ENCODE measurements at places on chromosomes 13 and 19.

GRCh38 chr19:18456279-18456678 is 18.3 kb upstream of the ISYNA1 start:
- DNase-seq: no peak

GRCh38 chr13:111319521-111319920 is 921 bp upstream of the TEX29 start:
- no peak for DNase-seq

- DNase-seq: no peak
Observed at GRCh38 chr19:3034406-3034655, 5.3 kb upstream of the TLE2 start.

DNA sequence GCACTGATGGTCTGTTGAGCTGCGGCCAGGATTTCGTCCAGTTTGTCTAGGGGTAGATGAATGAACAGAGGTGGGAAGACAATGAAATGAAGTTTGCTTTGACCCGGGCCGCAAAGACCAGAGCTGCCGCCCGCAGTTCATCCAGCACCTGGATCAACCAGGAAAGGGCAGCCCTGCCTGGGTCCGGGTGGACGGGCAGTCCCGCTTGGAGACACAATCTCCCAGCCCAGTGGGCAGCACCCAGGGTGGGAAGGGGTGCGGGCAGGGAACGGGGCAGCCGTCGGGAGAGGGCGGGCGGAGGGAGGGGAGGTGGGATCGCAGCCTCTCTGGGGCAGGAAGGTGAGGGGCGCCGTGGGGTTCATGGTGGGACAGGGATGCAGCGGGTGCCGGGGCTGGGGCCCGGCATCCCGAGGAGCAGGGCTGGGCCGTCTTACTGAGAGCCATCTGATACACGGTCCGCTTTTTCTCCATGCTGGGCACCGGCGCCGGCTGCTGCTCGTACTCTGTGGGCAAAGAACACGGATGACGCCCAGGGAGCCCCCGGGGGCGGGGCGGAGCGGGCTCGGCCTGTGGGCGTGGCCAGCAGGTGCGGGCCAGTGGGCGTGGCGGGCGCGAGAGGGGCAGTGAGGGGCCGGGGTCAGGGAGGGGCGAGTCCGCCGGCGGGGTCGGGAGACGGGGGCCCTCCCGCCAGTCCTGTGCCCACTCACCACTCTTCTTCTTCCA is 33.1 kb downstream of the SHANK1 start:
- no peak for DNase-seq

- DNase-seq: no peak
Observed at GRCh38 chr13:100443998-100444328, 144.6 kb downstream of the GGACT start.

DNA sequence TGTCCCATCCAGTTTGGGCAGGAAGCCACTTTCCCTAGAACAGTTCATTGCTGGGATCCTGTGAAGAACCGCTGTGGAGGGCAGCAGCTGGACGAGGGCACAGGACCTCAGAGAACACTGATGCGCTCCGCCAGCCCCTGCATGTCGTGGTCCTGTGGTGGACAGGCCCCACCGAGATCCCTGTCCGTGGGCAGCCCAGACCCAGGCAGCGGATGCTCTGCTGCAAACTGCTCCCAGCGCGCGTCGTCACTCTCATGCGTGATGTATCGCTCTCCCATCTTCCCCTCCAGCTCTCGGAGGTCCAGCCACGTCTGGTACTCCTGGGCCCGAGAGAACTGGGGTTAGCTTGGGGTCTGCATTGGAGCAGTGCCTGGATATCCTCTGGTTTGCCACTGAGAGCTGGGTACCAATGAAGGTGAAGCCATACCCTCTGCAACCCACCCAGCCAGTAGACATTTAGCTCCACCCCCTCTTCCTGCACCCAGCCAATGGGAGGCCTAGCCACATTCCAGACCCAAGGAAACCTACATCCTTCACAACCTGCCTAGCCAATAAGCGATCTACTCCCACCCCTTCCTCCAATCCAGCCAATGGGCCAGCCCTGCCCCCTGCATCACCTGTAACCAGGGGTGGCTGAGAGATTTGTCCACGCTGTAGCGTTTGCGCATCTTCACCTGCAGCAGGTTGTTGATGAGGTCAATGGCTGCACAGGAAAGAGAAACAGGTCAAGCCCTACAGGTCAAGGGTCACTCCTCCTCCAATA is 13.6 kb upstream of the DACT3 start:
- DNase-seq: no peak

DNA sequence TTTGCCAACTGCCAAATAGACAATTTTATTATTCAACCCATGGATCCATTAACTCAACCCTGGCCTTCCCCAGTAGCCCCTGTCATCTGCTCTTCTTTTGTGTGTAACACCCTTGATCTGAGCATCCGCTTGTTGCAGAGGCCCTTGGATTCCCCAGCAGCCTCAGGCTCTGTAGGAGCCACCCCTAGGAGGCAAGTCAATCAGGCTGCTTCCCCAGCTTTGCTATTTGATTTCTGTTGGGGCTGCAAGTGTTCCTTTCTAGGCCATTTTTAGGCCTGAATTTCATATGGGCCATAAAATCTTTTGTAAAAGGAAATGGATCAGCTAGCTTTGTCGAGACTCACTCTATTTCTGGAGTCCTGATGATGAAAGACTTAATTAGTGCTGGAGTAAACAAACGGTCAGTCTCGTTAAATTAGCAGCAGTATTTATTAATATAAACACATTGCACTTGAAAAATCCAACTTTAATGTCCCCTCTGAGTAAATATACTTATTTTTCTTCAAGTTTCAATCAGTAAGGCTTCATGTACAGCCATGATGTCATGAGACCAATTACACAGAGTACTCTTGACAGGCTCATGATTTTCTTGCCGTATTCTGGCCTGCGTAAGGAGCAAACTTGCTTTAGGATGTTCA is 105.3 kb downstream of the RGCC start:
- no peak for DNase-seq

DNA sequence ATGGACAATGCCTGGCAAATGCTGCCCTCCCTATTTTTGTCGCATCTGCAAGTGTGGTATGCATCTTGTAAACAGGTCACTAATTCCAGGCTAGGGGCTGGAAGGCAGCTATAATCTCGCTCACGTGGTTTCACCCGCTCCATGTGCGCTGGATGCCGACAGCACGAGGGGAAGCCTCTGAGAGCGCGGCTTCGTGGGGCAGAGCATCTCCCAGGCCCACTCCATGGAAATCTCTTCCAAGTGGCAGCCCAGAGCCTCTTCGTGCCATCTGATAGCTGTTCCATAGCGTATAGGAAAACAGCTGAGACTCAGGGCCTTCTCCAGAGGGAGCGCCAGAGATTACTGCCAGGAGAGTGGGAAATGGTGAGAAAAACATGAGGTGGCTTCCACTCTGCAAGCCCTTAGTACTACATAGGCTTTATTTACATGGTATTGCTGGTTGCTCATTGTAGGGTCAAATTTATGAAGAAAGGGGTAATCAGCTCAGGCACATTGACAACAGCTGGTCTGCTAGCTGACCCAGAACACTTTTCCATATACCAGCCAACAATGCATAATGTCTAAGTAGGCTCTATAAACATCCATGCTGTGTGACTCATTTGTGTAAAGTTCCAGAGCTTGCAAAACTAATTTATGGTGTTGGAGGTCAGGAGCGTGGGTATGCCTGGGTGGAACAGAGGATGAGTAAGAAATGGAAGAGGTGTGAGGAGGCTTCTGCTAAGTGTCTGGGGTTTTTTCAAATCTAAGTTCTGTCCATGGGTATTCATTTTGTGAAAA is 165.2 kb downstream of the SHISA2 start:
- no peak for DNase-seq

- DNase-seq: no peak
Observed at GRCh38 chr13:50152655-50153309, 137.5 kb downstream of the KCNRG start.

GRCh38 chr19:49916839-49917733 is 11.9 kb upstream of the ATF5 start:
- no peak for DNase-seq

DNA sequence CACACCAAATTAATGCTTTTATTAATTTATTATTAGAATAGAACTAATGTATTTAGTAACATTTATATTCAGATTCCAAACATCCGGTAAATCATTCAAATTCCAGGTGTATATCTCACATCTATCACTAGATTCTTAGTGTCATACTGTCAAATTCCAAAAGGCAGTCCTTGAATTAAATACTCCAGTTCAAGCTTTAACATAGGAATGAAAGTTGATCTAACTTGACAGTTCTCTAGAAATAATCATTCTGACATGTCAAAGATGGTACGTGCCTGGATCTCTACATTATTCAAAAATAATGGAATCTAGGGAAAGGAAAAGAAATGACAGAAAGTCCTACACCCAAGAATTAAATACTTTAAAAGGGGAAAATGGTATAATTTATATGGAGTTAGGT is 1161.5 kb downstream of the PCDH9 start:
- no peak for DNase-seq

- no peak for DNase-seq
Observed at GRCh38 chr13:44128552-44129001, 245.0 kb upstream of the SERP2 start.

- no peak for DNase-seq
Observed at GRCh38 chr19:6185835-6186834, 50.7 kb downstream of the ACSBG2 start.

DNA sequence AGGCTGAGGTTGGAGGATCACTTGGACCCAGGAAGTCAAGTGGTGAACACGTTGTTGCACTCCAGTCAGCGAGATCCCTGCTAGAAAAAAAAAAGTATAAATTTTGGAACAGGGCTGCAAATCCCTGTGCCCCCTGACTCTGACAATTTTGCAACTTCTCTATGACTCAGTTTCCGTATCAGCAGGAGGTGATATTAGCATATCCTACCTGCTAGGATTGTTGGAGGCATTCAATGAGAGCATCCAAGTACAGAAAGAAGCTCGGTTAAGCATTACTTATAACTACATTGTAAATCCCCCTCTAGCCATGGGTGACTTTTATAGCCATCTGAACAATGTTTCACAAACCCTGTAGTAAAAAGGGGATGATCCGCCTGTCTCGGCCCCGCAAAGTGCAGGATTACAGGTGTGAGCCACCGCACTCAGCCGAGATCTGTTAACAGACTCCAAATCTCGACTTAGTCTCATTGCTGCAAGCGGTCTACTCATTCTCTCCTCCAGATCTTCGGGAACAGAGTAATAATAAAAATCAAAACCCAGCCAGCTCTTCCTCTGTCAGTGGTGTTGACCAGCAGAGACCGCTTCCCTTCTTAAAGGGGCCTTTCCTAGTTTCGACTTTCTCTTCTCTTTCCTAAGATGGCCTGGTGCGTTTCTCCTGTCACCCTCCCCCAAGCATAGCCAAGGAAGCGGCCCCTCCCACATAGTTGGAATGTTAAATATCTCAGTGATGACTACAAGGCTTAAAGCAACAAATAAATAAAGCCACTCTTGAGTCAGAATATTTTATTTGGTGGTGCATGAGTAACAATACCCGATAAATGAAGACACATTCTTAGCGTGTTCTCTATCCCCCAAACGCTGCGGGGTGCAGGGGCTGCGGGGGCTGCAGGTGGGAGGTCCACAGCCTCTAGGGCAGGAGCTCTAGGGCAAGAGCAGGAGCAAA is 10.3 kb upstream of the BICRA start:
- peak; percentile 52 for DNase-seq

DNA sequence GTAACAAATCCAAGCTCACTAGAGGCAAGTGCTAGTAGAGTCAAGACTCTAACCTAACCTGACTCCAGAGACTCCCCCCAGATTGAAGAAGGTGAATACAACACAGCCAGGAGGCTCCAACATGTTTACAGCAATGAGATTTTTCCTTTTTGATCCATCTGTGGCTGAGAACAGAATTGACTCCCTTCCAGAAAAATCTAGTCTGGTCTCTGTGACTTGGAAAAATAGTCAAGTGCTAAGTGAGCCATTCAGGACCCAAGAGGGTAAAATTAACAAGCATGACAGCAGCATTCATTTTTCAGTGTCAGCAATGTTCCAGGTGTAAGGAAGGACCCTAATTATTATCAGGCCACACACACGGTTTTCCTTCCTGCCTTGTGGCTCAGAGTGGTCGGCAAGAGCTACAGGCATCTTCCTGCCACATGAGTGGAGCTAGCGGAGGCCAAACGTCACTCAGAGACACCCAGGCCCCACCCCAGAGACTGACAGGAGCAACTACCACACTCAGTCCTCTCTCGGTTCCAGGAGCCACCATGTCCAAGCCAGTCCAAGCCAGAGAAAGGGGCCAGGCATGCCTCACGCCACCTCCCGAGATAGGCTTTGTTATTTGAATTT is 395.1 kb downstream of the FOXO1 start:
- no peak for DNase-seq

GRCh38 chr13:79740991-79741390 is 260.0 kb downstream of the NDFIP2 start:
- DNase-seq: no peak

DNA sequence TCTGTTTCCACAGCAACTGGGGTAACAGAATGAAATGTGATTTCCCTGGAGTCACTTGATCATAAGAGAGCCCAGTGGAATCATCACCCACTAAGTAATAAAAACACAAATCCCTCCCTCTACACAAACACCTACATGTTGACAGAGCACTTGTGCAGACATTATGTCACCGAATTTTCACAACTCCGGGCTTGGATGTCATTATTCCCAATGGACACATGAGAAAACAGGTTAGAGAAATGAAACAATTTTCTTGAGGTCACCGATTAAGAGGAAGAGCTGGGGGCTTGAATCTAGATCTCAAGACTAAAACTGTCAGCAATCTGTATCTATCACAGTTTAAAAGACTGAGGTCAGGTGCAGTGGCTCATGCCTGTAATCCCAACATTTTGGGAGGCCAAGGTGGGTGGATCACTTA is 3.1 kb downstream of the XRCC1 start:
- DNase-seq: no peak

DNA sequence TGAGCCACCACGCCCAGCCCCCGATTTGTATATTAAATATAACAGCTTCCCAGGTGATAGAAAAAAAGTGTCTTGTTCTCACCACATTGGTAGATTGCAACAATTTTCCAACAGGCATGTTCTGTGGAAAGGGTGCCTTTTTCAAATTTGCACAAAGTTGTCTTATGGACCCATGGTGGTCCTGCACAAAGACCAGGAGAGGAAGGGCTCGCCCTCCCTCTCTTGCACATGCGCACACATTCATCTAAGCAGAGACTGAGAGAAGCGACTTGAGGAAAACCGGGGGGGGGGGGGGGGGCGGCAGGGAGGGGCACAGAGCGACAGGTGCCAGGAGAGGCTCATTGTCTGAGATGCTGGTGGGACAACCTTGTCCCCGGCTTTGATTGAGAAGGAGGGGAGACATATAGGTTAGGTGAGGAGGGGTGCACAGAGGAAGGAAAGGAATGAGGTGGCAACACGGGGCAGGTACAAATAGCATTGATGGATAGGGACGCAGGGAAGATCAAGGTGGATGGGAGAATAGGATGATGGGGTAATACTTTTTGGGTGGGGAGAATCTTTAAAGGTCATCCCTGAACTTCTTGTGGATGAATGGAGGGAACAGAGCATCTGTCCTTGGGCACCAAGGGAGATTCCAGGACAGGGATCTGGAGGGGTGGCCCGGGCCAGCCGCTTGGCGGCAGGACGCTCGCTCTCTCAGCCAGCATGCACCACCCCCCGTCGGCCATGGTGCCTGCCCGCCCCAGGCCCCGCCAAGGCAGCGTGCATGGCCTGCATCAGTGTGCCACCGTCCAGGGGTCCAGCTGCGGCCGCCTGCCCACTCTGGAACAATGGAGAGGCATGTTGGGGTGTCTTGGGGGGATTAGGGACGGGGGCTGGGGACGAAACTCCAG is 76.0 kb downstream of the IER2 start:
- DNase-seq: no peak

- DNase-seq: no peak
Observed at GRCh38 chr13:107351305-107351704, 783.4 kb upstream of the ARGLU1 start.

All from SK-N-MC (cell line).